ENCODE measurements at places on chromosomes 2 and 18.

- no peak for DNase-seq
Observed at GRCh38 chr2:153417077-153417476, 61.5 kb downstream of the RPRM start.

DNA sequence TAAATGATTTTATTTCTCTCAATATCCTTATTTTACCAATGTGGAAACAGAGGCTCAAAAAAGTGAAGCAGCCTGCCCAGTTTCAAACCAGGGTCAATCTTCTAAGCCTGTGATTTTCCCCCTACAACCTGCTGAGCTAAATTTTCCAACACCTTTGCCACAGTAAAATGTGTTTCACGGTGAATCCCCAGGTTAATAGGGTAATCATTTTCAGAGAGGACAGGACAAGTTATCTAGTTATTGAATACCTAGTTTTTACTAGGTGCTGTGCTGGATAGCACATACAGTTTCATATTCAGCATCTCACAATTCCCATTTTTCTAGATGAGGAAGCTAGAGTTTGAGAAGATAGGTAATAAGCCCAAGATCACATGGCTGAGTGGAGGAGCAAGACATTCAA is 236.6 kb downstream of the PTH2R start:
- no peak for DNase-seq

DNA sequence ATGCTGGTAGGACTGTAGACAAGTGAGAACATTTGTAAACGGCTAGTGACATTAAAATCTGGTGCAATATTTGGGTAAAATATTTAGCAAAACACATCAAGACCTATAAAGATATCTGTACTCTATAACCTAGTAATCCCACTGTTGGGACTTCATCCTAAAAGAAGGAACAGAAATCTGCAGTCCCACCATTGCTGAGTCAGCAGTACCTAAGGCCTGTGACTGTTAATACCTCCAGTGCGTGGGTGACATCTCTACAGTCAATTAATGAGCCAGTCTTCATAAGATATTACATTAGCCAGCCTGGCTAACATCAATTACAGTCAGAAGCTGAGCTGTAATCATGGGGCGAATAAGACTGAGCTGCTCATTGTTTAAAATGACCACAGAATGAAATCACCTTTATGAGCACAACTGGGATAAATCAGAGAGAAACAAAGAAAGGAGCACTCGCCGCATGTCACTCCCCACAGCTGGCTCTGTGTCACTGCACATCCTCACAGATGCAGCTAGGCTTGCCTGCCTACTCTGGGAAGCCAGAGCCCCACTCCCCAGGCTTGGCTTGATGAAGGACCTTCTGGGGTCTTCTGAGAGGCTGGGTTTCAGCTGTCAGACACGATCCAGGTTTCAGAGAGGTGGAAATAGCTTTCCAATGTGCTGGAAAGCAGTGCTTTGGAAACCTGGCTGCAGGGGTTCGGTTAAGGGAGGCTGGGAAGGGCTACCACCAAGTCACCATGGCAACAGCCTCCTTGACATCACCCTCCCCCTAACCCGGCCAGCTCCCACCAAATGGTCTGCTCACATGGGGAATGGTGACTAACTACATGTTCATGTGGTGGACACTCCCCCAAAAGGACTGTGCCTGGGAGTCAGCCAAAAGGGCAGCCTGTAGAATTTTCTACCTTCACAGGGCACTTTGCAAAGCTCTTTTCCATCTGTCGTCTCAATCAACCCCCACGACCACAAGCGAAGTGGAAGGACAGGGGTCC is 145.0 kb downstream of the ZBTB7C start:
- no peak for DNase-seq

GRCh38 chr18:10432781-10433180 is 21.7 kb upstream of the APCDD1 start:
- no peak for DNase-seq

DNA sequence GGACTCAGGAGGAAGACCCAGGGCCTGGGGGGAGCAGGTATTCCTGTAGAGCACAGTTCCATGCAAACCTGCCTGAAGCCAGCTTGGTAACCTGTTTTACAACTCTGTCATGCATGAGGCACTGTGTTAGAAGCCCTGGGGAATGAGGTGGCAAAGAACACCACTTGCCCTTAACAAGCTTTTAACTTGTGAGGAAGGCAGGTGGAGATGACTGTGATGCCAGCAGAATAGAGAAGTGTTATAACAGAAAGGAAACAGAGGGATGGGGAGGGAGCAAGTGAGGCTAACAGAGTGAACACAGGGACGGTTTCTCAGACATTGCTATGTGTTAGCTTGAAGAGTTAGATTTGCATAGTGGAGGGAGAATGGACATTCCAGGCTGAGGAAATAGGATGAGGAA is 11.5 kb upstream of the IL1A start:
- DNase-seq = no peak

DNA sequence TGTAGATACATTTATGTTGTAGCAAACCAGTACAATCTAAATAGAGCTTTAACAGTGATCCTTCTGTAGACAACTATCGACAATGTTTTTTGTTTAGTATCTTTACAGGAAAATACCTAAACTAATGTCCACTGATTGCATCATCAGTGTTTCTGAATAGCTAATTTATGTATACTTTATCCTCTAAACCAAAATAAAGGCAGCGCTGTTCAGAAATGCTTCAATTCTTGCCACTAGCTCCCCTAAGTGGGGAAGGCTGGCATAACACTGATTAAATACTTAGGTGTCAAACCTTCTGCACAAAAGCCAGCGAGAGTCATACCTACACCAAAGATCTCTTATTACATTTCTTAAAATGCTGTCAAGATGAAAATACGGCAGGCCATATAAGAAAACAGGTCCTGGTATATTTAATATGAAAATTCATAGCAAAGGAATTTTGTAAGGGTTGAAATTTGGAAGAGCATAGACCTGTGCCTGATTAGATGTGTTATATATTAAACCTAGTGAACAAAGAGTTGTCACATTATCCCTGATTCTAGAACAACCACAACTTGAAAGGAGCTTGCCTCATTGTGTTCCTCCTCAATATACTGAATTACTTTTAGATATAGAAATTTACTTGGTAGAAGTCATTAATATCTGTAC is 1693.4 kb upstream of the SLC39A10 start:
- DNase-seq = no peak

GRCh38 chr2:219252900-219253752 is at the start of gene TUBA4B:
Gene TUBA4B, plus strand, starts transcription at chr2:219253243. Its CDS starts 165 bp downstream, at chr2:219253408.
- DNase-seq = no peak

DNA sequence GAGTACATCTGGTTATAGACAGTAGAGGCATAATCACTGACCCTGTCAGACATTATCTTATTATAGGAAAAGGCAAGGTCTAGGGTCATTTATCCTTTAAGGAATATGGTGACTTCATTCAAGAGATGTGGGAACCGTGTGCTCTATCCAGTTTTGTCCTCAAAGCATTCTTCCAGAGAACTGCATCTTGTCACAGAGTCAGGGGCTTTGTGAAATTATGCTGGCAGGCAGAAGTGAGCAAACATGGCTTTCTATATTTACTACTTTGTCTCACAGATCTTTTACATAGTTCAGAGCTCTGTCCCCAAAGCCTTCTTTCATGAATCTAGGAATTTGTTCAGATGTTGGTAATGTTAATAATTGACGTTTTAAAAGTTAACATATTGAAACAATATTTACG is 177.4 kb downstream of the ASXL3 start:
- no peak for DNase-seq

GRCh38 chr2:37350034-37350433 is 5.6 kb downstream of the QPCT start:
- no peak for DNase-seq

DNA sequence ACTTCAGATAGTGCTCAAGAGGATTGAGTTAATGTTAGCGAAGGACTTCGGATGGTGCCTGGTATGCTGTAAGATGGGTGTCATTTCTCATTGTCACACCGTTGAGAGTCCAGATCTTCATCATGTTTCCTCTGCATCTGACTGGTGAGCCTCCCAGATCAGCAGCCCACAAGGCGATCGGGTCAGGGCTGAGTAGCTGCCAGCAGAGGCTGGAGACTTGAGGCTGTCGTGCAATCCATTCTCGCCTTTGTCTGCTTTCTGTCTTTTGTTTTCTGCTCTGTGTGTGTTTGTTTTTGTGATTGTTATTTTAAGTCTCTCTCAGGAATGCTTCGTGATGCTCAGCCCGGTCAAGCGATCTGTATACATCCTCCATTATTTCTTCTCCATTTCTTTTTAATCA is 95.8 kb downstream of the TGOLN2 start:
- DNase-seq = no peak

DNA sequence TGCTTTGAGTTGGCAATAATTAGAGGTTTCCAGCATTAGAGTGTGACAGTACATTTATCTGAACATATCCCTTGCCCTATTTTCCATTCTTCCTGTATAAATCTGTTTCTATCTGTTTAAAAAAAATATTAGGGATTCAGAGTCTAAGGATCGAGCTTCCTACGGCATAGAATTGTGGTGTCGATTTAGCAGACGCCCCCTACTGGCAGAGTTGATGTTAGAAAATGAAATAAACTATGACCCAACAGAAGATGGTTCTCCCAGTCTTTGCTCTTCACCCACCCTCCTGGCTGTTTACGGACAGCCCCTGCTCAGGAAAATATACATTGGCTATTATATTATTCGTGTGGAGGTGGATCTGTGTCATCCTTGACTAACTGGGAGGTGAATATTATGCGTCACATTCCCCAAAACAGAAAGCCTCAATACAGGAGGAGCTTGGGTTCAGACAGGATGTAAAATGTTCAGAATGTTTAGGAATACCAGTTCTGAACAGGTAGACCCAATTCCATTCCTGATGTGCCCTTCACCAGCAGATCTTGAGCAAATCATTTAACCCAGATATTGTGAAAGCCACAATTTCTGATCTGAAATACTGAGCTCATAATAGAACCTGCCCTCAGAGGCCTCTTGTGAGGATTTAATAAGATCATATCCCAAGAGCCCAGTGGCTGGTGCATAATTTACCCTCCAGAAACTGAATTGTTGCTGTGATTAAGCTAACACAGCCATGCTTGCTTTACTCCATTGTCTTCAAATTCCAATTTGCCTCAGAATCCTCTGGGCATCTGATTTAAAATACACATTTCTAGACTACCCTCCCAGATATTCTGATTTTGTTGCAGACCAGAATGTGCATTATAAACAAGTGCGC is 10.8 kb upstream of the ERMN start:
- DNase-seq = no peak

DNA sequence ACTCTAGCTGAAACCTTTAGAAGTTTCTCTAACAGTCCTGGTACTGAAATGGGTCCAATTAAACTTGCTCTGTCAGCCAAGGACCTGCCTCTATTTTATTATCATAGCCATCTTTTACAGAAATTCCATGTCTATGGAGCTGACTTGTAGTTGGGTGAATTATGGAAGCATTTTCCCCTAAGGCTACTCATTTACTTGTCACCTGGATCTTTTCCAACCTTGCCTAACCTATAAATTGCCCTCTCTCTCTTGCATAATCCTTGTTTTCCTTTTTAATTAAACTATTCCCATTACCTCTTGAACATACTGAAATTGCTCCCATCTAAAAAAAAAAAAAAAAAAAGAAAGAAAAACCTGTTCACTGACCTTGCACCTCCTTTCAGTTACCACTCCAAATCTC is 74.6 kb upstream of the DOK6 start:
- no peak for DNase-seq

- DNase-seq = no peak
Observed at GRCh38 chr2:101883860-101884259, 107.9 kb upstream of the IL1R2 start.

- DNase-seq = no peak
Observed at GRCh38 chr2:206392118-206392517, 51.2 kb upstream of the ADAM23 start.

- no peak for DNase-seq
Observed at GRCh38 chr18:10239991-10240634, 214.3 kb upstream of the APCDD1 start.

GRCh38 chr2:208573569-208573968 is 167.0 kb downstream of the PTH2R start:
- no peak for DNase-seq

DNA sequence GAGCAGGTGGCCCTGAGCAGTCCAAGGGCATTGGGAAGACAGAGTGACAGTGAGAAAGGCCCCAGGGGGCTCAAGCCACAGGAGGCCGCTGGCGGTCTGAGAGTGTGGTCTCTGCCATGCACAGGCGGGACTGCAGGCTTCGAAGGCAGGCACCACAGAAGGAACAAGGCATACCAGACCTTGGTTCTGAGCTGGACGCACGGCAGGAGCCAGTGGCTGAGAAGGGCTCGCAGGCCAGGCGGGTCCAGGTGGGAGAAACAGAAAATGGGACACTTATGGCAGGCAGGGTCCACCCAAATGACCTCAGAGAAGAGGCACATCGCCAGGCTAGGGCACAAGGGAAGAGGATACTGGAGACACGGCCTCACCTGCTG is 14.9 kb downstream of the HJURP start:
- DNase-seq = no peak

GRCh38 chr2:95007822-95008221 is 17.7 kb upstream of the MAL start:
- DNase-seq = no peak

GRCh38 chr18:80154293-80154692 is 45.2 kb downstream of the ADNP2 start:
- no peak for DNase-seq

Measured in BJ (cell line).